Hippocampal formation (tissue), 2 donors: ENCODE measurements at places on chromosomes 6 and 20.

DNA sequence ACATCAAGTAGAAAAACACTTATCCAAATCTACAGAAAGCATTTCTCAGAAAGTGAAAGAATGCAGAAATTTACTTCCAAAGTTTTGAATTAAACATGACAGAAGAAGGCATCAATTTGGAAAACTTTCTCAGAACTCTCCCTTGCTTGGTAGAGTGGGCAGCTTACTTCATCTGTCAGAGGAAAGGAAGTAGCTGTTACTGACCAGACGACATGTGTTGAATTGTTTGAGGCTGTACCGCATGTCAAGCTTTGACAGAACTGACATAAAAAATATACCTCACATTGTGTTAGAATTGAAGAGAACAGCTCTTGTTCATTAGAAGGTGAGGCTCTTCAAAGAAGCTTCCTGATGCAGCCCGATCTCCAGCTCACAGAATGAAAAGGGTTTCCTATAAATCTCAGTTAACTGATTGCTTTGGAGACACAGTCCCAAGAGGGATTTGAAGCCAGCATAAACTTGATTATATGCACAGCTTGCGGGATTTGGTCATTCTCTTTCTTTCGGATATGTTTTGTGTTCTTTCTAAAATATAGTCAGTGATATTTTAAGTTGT is 190.7 kb downstream of the PLCB1 start:
- DNase-seq, result no peak

- DNase-seq, result no peak
Observed at GRCh38 chr6:9943986-9944385, 470.9 kb downstream of the TFAP2A start.

DNA sequence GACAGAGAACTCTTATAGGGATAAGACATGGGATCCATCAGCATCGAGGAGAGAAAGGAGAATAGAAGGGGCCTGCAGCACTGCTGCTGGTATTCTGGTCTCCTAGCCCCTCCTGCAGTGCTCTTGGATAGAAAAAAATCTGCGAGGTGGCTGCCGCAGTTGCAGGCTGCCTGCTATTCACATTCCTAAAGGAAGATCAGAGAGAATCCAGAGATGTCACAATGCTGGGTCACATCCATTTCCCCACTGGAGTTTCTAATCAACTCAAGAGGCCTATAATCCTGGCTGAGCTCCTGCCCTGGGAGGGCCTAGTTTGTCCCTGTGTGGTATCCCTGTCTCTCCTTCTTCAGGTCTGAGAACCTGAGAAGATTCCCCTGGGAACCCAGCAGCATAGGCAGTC is 357.8 kb downstream of the MAFB start:
- DNase-seq, result no peak

DNA sequence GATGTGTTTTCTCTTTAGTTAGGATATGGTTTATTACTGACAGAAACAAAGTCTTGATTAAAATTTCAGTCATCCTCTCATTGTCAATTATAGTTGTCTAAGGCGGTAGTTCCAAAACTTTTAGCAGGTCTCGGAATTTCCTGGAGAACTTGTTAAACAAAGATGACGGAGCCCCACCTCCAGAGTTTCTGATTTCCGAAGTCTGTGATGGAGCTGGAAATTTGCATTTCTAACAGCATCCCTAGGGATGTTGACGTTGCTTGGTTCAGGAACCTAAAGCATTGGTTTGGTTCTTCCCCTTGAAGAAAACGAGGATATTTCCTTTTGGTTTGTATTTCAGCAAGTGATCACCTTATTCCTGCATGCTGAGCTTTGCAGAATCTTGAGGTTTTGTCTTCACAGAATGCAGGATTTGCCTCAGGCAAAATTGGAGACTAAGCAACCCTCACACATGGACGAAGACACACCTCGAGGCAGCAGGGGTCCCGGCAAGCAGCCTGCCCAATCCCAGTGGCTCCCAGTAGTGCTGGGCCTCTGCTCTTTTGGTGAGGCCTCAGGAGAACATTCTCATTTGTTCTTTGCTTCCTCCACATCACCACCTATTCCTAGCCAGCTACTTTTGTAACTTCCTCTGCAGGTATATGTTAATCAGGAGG is 187.1 kb upstream of the PHACTR1 start:
- no peak for DNase-seq

- peak; percentile 41 for DNase-seq
Observed at GRCh38 chr20:49851991-49852390, 39.4 kb downstream of the SLC9A8 start.

DNA sequence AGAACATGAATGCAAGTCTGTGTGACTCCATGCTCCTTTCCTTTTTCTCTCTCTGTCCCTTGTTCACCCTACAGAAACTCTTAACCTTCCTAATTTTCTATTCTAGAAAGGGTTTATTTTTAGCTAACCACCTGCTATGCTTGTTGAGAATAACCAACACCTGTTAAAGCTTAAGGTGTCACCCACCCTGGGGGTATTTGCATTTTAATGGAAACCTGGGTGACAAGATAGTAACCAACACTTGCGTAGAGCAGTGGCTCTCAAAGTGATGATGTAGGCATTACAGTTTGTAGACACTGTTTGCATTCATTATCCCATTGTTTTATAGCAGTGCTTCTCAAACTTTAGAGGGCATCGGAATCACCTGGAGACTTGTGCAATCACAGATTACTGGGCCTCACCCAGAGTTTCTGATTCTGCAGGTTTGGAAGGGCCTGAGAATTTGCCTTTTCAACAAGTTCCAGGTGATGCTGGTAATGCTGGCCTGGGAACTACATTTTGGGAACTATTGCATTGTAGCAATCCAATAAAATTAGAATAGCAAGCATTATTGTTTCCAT is 114.4 kb upstream of the ARMC2 start:
- no peak for DNase-seq

- no peak for DNase-seq
Observed at GRCh38 chr6:37679539-37680476, 17.9 kb downstream of the MDGA1 start.

DNA sequence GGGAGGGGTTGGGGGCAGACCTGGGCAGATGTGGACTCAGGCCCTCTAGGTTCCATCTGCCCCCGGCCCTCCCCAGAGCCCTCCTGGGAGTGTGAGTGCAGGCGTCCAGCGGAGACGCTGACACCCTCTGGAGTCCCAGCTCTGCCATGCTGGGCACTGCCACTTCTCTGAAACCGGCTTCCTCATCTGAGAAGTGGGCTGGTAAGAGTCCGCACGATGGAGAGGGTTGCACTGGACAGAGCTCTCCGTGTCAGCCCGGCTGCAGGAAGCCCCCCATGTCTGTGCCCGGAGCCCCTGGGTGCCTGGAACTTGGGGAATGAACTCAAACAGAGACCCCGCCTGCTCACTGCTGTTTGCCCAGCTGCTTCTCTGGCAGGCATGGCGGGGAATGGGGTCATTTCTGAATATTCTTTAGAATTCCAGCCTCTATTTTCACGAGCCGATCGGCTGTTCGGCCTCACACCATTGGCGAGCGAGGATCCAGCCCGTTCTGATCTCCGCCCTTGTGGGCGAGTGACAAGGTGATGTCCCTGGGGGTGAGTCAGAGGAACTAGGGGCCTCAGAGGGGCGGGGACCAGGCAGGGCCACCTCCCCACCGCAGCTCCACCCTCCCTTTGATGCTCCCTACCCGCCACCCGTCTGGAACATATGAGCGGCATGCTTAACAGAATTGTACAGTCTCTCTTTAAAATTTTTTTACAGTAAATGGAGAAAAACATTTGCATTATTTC is 47.8 kb upstream of the GATA5 start:
- DNase-seq, result no peak

GRCh38 chr6:122449069-122449468 is 22.5 kb downstream of the SERINC1 start:
- DNase-seq, result no peak

- DNase-seq, result no peak
Observed at GRCh38 chr6:116779573-116780164, 14.2 kb upstream of the FAM162B start.

DNA sequence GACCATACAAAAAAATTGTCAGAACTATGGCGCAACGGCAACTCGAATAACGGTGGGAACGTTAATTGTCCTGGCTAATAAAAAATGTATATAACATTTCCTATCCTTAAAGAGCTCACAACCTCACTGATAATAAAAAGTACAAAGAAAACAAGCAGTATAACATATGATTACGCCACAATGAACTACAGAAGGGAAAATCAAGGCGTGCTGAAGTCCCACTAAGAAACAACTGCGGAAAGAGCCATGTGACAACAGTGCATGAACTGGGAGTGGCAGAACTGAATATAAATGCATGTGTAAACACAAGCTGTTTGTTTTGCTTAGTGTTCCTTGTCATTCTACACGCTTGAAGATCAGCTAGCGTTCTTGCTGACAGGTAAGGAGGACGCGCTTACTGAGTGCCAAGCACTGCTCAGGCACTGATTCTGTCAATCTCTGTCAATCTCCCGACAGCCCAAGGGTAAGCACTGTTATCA is 466 bp upstream of the PSMB1 start:
- DNase-seq, result peak; percentile 85

DNA sequence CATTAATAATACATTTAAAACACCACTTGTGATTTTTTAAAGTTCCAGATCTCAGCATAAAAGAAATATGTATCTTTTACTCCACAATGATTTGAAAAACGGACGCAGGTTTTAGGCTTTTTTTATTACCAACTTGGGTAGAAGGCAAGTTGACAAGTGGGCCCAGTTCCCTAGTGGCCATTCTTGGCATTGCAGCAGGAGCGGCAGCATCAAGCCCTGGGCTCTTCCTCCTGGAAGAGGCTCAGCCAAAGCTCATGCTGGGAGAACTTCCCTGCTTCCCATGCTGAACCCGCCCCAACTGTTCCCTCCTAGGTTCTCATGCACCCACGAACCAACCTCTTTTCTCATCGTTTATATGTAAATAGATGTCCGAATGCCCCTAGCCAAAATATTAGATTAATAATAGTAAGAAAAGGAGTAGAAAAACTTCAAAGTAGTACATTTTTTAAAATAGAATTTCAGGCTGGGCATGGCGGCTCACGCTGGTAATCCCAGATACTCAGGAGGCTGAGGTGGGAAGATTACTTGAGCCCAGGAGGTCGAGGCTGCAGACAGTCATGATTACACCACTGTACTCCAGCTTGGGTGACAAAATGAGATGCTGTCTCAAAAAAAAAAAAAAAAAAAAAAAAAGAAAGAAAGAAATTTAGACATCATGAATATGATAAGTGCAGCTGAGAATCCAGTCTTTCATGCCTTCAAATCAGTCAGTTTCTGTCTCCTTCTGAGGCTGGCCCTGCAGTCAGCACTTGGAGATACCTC is 18.2 kb upstream of the MYB start:
- DNase-seq, result no peak

DNA sequence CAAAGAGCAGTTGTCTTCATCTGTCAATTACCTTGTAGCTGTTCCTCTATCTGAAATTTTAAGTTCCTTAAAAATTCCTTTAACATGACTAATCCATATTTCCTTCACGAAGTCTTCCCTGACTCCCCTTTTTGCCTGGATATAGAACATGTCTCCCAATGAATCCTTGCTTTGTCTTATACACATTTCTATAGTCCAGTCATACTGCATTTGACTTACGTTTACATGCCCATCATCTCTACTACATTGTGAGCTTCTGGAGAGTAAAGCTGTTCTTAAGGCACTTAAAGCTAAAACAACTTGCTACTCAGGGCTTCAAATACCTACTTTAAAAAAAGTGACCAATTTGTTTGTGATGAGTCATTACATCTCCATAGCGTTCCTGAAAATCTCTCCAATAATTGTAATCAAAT is 4.9 kb downstream of the REV3L start:
- no peak for DNase-seq

DNA sequence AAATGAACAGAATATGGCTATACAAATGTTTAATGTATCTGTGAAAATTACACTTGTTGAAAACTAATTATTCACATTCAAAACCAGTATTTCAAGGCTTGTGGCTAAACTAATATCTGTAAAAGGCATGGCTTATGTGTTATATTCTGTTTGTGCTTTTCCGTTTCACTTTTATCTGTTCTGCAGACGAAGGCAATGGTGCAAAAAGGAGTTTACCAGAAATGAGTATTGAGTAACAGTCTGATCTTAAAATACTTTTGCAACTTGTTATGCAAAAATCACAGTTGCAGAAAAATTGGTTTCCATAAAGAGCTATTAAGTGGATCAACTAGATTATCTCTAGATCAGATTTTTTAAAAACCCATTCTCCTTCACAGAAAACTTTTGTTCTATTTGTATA is 9.4 kb upstream of the STX11 start:
- no peak for DNase-seq

DNA sequence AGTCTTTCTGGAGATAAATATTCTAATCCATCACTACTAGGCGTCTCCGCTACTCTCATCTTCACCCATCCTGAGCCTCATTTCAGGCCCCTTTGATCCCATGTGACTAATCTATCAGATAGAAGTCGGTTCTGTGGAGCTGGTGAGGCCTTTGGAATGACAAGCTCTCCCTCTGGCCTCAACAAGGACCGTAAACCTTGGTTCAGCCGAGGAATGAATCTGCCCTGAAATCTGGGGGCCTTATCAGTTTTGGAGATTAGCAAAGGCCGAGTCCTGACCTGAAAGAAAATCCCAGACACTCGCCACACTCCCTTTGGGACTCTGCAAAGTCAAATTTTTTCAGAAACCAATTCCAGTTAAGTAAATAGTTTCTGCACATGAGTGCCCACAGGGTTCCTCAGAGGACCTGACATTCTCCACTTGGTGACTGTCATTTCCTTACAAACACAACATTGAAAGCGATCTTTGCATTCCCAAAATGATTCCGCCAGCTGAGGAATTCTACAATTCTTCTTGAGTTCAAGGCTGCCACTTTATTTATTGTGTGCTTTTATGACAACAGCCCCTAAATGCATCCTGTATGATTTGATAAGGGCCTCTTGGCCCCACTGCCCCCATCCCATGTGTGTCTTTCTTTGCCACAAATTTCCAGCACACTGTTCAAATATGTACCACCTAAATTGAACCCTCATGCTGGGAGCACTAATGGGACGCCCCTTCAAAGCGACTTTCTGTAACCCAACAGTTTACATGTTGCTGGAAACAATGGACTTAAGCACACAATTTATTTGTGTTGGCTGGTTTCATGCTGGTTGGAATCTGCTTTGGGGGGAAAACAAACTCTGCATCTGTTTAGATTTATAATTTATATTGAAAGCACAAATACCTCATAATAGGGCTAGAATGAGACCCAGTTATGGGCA is 10.0 kb upstream of the RIPOR3 start:
- DNase-seq, result no peak

- no peak for DNase-seq
Observed at GRCh38 chr20:59605601-59606364, 1.4 kb downstream of the PHACTR3 start.

DNA sequence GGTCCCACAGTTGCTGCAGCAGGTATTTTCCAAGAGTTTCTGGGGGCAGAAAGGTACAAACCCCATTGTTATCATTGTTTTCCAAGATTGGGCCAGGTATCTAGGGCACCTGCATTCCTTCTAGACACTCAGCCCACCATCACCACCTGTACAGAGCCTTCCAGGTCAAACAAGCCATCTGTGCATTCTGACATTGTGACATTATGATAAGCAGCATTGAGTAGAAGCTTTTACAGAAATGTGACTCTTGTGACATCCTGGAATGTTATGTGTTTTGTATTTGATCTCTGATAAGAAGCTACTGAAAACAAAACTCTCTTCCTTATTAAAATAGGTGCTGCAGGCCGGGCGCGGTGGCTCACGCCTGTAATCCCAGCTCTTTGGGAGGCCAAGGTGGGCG is 128.1 kb upstream of the CCN2 start:
- no peak for DNase-seq

GRCh38 chr20:47801759-47802158 is 16.5 kb upstream of the SULF2 start:
- DNase-seq, result no peak

GRCh38 chr20:41080866-41081265 is 52.2 kb downstream of the TOP1 start:
- no peak for DNase-seq
